ENCODE measurements at places on chromosomes 12 and 14. TPM values are rescaled to one million over a fixed set of nuclear protein-coding genes. Genes with fewer than 3 reads are reported as not detected.
A peak's percentile ranks its signal among the peaks of the same experiment; 100 is the strongest.

- H3K36me3 ChIP-seq = no peaks in the 10 kb centered on the region
- no peaks in the 10 kb centered on the region for H3K27me3 ChIP-seq
- H3K4me1 ChIP-seq = no peaks in the 10 kb centered on the region
- no peak overlapping the region for H3K4me3 ChIP-seq
Measured at GRCh38 chr14:55938249-55938791, 179.9 kb upstream of the PELI2 start.

DNA sequence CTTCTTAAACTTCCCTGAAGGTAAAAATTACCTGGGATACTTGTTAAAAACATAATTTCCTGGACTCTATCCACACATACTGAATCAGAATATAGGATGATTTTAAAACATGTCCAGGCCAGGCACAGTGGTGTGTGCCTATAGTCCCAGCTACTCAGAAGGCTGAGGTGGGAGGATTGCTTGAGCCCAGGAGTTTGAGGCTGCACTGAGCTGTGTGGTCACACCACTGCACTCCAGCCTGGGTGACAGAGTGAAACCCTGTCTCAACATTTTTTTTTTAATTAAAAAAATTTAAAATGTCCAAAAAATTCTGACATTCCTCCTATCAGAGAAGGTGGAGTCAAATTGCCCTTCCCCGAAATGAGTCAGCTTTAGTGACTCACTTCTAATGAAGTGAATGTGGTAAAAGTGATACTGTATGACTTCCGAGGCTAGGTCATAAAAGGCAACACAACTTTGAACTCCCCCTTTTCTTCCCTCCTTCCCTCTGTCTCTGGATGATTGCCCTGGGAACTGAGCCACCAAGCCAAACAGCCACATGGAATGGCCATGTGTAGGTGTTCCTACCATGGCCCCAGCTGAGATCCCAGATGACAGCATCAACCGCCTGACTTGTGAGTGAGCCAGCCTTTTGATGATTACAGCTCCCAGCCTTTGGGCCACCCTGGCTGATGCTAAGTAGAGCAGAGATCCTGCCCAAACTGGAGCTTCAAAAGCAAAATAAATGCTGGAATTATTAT, 36.3 kb downstream of the LIMA1 start:
- no peaks in the 10 kb centered on the region for H3K27me3 ChIP-seq
- H3K36me3 ChIP-seq = no peaks in the 10 kb centered on the region
- H3K27ac ChIP-seq = peak overlapping the region; percentile 86
- peaks cover 65% of the 10 kb centered on the region for H3K4me1 ChIP-seq
- no peak overlapping the region for H3K4me3 ChIP-seq
- DNase-seq = peak; percentile 96

Gene PIWIL1
- total RNA-seq = not detected

Gene DACT1
- 0.15 TPM for total RNA-seq
